Activated CD4-positive, alpha-beta T cell treated with anti-CD3 and anti-CD28 coated beads for 48 hours (primary cell): ENCODE measurements at places on chromosomes 3 and 15.

GRCh38 chr3:55936549-55937052 lies 449.5 kb upstream of the WNT5A start:
- DNase-seq, result no peak

DNA sequence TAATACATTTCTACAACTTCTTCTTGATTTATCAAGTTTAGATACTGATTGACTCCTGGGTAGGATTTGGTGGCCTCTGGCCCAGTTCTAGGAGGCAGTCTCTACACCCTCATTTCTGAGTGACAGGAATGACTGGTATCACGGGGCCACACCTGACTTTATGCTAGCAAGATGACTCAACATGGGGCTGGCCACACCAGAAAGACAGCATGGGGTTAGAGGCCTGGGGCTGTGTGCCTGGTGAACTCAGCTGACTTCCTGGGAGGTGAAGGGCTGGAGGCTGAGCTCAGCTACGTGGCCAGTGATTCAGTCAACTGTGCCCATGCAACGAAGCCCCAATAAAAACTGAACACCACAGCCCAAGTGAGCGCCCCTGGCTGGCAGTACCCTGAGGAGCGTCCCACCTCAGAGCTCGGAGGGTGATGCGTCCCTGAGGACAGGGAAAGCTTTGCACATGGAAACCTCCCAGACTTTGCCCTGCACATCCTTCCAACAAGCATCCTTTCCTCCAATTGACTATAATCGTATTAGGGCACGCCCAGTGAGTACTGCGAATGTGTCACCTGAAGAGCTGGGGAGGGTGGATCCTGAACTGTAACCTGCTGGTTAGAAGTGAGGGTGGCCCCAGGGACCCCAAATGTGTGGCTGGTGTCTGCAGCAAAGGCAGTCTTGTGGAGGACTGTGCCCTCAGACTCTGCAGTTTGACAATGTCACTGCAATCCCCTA lies 57.2 kb downstream of the NIPA2 start:
- peak; percentile 62 for DNase-seq

- peak; percentile 58 for DNase-seq
These were observed 5.8 kb upstream of the TOPAZ1 start for GRCh38 chr3:44235604-44236484.

- DNase-seq, result no peak
These were observed 112.5 kb upstream of the SMAD3 start for GRCh38 chr15:66952756-66953522.

DNA sequence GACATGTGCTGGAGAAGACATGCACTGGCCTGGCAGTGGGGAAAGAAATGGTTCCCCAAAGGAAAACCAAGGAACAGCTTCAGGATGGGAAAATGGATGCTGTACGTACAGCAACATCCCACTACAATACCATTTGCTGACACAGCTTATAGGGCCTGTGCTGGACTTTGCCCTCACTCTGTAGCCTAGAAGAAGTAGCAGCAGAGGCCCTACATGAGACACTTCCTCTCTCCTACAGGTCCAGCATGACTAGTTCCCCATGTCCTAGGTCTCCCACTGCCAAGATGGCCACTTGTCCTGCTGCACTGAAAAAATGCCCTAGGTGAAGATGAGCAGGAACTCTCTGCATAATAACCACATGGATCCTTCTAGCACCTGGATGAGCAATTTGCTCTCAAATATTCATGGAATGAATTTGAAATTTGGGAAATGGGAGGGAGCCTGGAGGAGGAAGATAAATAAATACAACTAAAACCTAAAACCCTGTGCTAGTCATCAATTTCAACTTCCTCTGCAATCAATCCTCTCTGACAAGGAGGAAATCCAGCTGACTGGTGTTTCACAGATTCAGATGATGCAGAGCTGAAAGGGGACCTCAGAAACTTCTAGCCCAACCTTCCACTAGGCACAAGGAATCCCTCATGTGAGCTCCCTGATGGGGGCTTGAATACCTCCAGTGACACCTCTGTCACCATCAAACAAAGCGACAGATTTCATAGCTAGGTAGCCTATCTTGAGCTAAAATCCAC lies 514.3 kb upstream of the PPP2R3A start:
- DNase-seq, result no peak

DNA sequence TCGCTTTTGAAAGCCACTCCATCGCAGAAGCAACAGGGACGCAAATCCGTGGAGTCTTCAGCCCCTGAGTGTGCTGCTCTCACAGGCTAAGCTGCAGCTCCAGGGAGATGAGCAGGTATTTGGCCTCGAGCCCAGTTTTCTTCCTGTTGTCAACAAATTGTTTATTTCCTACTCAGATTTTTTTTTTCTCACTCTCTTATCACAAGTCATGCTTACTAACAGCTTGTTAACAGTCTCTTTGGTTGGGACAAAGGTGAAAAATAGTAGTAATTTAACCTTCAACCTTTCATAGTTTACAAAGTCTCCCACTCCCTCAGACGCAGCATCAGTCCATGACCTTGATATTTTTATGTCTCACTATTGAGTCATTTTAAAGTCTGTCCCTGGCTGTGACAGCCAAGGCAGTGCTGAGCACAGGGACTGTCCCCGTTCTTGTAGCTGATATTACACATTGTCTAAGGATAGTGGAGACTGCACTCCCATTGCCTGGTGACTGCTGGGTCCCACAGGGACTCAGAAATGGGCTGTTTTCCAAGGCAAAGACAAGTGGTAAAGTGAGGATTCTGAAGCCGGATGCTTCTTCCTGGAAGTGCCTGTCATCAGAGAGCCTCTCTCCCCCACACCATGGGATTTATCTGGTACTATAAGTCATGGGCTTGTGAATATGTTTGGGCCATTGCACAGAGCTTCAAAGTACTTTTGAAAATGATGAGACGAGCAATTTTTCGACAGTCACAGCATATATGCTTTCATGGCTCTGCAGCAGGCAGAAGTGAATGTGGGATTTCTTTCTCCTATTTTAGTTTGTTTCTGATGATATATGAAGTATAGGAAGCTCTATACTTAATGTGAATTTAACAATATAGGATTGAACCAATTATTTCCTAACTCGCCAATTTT lies 59.8 kb upstream of the UNC13C start:
- no peak for DNase-seq

DNA sequence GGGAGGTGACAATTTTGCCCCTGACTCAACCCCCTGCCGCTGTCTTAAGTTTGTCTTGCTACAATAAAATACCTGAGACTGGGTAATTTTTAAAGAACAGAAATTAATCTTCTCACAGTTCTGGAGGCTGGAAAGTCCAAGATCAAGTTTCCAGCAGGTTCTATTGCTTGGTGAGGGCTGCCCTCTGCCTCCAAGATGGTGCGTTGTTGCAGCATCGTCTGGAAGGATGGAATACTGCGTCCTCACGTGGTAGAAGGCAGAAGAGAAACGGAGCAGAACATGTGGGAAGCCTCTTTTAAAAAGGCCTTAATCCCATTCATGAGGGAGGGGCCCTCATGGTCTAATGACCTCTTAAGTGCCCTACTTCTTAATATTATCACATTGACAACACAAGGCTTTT lies 87.3 kb upstream of the SNTN start:
- no peak for DNase-seq
